ENCODE measurements at places on chromosomes 1 and 21. TPM values are rescaled to one million over a fixed set of nuclear protein-coding genes. Genes with fewer than 3 reads are reported as not detected.

Gene FMO2
- total RNA-seq, result 19.8 TPM

Gene TNFRSF4
- 4.3 TPM for total RNA-seq

Gene LRRC71
- not detected for total RNA-seq

Gene KRTCAP2
- 112 TPM for total RNA-seq

Gene HSD11B1
- 15.0 TPM for total RNA-seq

Gene SLAMF8
- 1.5 TPM for total RNA-seq

Gene PCP4L1
- total RNA-seq, result 0.38 TPM

Gene MAP7D1
- total RNA-seq, result 262 TPM

Gene EFNA3
- total RNA-seq, result 1.2 TPM

Gene LCE1F
- total RNA-seq, result not detected

Gene FCN3
- total RNA-seq, result 32.2 TPM

Gene GPR3
- 2.3 TPM for total RNA-seq

Gene CFHR5
- not detected for total RNA-seq

Gene SMCP
- not detected for total RNA-seq

Gene KLHDC8A
- not detected for total RNA-seq

Gene CLCA4
- 0.13 TPM for total RNA-seq

Gene MYBPH
- not detected for total RNA-seq

Gene NTNG1
- not detected for total RNA-seq

Gene LMOD1
- total RNA-seq, result 9.6 TPM

Gene AKNAD1
- total RNA-seq, result not detected

Gene TMEM53
- 9.8 TPM for total RNA-seq

Gene PIGR
- 0.22 TPM for total RNA-seq

Gene MROH9
- not detected for total RNA-seq

Gene EFHD2
- total RNA-seq, result 14.3 TPM

Gene MIXL1
- total RNA-seq, result 0.27 TPM

Gene HRNR
- total RNA-seq, result not detected

Gene BLACAT1
- not detected for total RNA-seq

Gene GPR61
- total RNA-seq, result 0.13 TPM

Gene CCDC27
- not detected for total RNA-seq

Gene RGS1
- total RNA-seq, result 2.6 TPM

Gene LEFTY2
- 0.65 TPM for total RNA-seq

Gene C1orf87
- not detected for total RNA-seq

Gene NOL9
- 16.5 TPM for total RNA-seq

Gene F11R
- total RNA-seq, result 10.3 TPM

Gene ELAPOR1
- 0.30 TPM for total RNA-seq

Gene KCNK2
- 0.11 TPM for total RNA-seq

Gene TMPRSS15
- total RNA-seq, result not detected

Gene TENT5C
- 7.4 TPM for total RNA-seq

Gene GBP1
- 6.2 TPM for total RNA-seq

Gene FBXO2
- 2.9 TPM for total RNA-seq

Gene KDF1
- total RNA-seq, result not detected

Gene PLA2G2F
- not detected for total RNA-seq

Gene CBR1
- 24.1 TPM for total RNA-seq

Gene OR2M5
- not detected for total RNA-seq

Gene IL10RB
- total RNA-seq, result 7.2 TPM

Gene TRIM62
- total RNA-seq, result 3.5 TPM

Gene GBP4
- total RNA-seq, result 6.4 TPM

Gene TRABD2B
- 3.4 TPM for total RNA-seq

Gene SYT14
- 0.03 TPM for total RNA-seq

Gene IFNLR1
- 2.3 TPM for total RNA-seq

Gene NCAM2
- total RNA-seq, result 2.8 TPM

Gene SASS6
- total RNA-seq, result 1.2 TPM

Gene AK5
- 1.3 TPM for total RNA-seq

Gene C4BPA
- total RNA-seq, result not detected

Gene CD164L2
- total RNA-seq, result not detected

Gene VCAM1
- total RNA-seq, result 6.9 TPM

Gene VANGL2
- total RNA-seq, result 1.4 TPM

Gene ADGRL2
- total RNA-seq, result 33.3 TPM

Gene SLAMF9
- not detected for total RNA-seq

Gene SH3BGR
- 209 TPM for total RNA-seq
